ENCODE measurements at places on chromosomes 6 and 20.

DNA sequence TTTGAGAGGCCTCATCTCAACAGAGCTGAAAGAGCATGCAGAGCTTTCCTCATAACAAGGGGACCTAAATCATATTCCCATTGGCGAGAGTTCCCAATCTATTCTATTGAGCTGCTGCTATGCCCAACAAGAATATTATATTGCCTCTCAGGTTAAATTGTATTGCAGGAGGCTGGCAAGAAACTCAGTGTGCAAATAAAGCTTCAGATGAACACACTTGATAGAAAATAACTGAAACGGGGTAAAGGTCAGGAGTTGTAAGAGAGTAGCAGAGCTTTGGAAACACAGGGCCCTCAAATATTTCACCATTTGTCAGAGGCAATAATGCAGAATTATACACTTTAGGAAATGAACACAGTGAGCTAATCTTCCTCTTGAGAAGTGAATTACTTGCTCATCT is 364.3 kb upstream of the SPTLC3 start:
- peak; percentile 44 for DNase-seq

- DNase-seq: no peak
Observed at GRCh38 chr6:21024616-21025015, 490.4 kb downstream of the CDKAL1 start.

- no peak for DNase-seq
Observed at GRCh38 chr6:13716955-13717295, 5.3 kb upstream of the RANBP9 start.

- DNase-seq: no peak
Observed at GRCh38 chr6:105005451-105005850, 48.5 kb downstream of the LIN28B start.

DNA sequence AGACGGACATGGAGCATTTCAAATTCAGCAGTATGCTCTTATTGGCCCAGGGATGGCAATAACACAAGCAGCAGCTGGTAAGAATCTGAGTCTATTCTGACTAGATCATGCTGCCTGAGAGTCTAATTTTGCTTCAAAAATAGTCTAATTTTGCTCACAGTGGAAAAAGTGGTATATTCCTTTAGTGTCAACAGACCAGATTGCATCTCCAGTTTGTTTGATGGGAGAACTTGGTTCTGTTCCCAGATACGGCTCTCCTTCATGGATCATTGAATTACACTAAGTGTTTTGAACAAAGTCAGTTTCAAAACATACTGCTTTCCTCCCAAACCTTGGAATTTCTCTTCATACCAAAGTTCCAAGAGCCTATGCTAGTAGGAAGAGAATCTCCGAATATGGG is 586.1 kb downstream of the RNF144B start:
- peak; percentile 10 for DNase-seq

DNA sequence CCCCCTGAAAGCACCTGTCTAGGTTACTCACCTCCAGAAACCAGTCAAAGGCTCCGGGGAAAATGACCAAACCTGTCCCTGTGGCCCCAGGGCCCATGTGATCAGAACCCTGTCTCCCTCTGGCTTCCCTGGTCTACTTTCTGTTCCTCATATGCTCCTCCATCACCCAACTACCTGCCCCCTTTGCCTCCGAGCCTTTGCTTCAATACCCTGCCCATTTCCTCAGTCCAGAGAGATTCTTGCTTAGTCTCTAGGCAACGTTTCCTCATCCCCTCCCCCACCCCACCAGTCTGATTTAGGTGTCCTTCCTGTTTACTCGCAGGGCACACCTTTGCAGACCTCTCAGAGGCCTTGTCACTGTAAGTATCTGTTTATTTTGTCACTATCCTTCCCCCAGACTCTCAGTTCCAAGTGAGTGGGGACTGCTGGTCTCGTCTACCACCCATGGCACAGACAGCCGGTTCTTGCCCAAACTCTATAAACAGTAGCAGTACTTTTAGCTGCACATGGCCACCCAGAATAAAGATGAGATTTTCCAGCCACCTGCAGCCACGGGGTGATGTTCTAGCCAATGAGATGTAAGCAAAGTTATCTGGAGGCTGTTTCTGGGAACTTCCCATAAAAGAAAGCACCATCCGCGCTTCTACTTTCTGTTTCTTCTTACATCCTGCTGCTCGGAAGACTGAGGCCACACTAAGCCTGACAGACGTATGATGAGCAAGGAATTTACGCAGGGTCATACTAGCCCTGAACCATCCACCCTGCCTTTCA is 13.3 kb downstream of the ELOVL5 start:
- no peak for DNase-seq

- DNase-seq: no peak
Observed at GRCh38 chr20:56761393-56761792, 132.3 kb downstream of the TFAP2C start.
